ENCODE measurements at places on chromosomes 4 and X.

DNA sequence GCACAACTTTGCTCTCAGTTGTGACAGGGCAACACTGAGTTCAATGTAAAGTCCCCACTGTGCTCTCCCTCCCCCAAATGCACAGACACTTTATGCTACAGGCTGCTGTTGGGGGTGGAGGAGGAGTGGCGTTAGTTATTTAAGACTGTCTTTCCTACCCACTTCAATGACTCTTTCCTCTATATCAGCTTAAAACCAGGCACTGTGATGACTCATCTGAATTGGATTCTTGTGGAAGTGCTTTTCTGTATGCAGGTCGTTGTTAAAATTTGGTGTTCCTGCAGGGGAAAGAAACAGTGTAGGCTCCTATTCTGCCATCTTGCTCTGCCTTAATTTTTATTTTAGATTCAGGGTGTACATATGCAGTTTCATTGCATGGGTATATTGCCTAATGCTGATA, 1157.2 kb upstream of the ADGRL3 start:
- DNase-seq: no peak

DNA sequence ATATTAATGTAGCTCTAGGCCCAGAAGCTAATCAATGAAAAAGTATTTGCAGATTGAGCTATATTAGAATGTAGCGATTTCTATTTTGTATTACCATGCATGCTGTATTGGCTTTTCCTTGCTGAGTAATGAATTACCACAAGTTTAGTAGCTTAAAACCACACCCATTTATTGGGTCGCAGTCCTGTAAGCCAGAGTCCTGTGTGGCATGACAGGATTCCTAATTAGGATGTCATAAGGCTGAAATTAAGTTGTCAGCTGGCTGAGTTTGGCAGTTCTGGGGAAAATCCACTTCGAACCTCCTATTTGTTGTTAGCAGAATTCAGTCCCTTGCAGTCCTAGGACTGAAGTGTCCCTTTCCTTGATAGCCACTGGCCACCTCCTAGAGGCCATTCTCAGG, 50.3 kb upstream of the HHIP start:
- DNase-seq: no peak

GRCh38 chr4:6955261-6955911, 45.8 kb downstream of the TBC1D14 start:
- no peak for DNase-seq

DNA sequence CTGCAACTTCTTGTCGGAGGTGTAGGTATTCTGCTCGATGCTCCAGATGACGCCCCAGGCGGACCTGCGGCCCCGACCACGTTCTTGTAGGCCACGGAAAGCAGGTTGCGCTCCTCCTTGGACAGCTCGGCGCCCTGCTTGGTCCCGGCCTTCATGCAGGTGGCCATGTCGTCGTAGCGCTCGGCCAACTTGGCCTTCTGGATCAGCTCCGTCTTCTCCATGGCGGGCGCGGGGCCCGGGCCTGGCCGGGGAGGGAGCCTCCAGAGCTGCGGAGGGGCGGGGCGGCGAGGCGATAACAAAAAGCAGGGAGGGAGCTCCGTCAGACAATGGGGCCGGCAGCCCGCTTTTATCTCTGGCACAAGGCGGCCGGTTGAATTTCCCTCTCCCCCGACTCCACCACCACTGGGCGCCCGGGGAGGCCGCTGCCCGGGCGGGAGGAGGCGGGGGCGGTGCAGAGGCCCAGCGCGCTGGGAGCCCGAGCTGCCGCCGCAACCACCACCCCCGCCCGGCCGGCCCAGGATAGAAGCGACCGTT, 28.3 kb upstream of the DRP2 start:
- DNase-seq: no peak

DNA sequence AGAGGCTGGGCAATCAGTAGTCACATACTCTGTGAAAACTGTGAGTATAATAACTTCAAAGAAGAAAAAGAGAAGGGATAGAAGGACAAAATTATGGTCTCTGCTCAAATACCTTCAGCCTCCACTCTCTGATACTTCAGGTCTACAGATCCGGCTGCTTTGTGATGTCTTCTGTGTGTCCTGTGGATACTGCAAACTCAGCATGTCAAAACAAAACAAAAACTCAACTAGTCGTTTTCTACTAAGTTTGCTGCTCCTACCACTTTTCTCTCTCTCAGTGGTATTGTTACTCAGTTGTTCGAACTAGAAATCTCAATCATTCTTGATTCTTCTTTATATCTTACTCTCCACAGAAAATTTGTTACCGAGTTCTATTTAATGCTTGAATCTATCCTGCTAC, 202.4 kb upstream of the ANK2 start:
- no peak for DNase-seq

DNA sequence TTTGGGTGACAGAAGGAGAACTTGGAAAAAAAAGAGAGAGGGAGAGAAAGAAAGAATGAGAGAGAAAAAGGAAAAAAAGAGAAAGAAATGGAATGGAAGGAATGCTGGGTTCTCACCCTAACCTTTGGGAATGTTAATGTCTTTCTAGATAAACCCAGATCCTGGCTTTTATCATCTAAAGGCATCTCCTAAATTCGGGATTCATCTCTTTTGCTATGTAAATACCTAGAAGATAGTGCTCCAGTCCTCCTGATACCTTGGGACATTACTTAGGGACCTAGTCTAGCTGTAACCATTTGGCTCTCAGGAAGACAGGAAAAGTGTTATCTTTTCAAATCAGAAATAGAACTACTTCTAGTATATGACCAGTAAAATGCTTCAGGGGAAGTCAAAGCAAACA, 15.8 kb upstream of the SPCS3 start:
- no peak for DNase-seq

DNA sequence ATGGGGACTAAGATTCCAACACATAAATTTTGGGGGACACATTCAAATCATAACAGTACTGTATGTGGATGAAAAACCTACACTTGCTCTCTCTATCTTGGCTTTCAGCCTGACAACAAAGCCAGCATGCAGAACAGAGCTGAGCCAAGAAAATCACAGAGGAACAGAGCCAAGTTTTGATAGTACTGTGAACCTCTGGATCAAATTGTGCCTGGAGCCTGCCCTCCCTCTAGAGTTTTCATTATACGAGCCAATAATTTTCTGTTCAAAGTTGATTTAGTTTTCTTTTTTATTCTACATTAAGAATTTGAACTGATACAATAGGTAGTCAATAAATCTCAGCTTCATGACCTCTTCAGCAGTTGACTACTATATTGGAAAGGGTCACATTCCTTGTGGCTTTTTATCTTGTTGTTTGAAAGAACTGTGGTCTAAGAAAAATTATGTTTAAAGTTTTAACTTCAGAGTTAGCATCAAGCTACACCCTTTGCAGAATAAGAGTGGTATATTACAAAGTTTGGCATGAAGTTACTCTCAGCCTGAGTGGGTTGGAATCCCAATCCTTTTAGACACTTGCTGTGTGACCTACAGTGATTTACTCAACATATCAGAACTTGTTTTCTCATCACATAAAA, 31.1 kb downstream of the GRID2 start:
- no peak for DNase-seq

DNA sequence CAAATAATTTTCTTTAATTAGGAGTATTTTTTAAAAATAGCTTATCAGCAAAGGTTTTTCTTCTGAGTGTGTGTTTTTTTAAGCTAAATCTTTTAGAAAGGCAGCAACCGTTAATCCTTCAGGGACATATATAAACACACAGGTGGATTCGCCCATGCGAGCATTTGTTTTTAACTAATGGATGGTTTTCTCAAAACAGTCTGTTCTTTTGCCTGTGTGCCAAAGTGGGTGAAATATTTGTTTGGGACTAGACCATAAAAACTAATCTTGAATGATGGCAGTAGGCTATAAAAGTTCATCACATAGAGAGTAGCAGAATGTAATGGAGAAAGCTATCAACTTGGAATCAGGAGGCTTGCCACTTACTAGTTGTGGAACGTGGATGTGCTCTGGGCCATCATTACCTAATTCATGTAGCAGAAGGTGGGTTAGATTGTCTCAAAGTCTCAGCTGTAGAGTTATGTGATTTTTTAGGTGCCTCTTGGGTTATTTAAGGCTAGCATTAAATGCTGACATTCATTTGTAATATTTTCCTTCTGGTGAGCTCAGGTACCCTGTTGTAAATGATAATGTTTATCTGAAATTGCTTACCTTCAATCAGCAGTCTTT, 7.4 kb upstream of the TAPT1 start:
- DNase-seq: no peak

DNA sequence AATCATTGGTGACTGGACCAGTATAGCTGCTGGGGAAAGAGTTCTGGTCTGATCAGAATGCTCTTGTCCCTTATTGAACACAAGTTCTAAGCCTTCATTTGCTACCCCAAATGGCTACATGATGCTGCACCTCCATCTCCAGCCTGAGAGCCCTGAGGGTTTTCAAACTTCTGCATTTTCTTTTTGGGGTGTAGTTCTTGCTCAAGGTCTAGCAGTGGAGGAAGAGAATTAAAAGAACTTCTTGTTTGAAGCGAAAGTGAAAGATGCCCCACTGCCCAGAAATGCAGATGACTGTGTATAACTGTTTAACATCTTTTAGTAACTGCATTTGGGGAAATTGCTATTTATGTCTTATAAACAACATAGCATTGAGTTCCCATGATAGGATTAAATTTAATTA, 38.5 kb downstream of the LAMTOR3 start:
- DNase-seq: no peak

DNA sequence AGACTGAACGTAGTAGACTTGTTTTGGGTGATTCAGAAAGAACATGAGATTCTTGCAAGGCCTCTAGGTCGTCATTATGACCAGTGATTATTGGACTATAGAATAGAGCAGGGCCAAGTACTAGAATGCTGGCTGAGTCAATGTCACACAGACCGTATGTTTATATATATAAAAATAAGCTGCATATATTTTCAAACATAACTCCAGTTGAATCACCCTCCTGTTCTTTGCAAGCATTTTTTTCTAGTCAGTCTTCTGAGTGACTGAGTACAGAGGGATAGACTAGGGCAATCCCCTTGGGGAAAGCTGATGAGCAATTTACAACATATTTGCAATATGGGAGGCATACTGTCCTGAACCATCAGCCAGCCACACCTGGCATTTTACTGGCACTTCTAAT, 48.4 kb upstream of the PRPS1 start:
- DNase-seq: no peak

- DNase-seq: peak; percentile 47
These were observed 23.0 kb upstream of the FGF5 start for GRCh38 chr4:80243274-80244018.

DNA sequence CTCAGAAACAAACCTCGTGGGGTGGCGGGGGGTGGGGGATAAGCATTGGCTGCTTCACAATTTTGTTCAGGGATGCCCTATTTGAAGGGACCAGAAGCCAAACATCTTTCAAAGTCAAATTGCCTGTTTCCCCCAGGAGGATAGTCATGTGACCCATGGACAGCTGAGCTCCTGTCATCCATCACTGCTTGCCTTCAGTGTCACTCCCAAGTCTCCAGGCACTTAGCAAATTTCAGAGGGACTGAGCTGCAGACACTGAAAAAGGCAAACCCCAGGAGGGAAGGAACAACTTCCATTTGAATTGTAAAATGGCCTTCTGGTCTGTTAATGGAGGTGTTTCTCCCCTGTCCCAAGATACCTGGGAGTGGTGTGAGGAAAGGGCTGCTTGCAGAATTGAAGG, 73.4 kb downstream of the FRMPD3 start:
- DNase-seq: no peak

GRCh38 chr4:11428231-11428898, at the start of gene HS3ST1:
TSS of gene HS3ST1 (minus strand) at chr4:11428894. CDS start at chr4:11400005, 28,889 bp downstream.
- DNase-seq: peak; percentile 29

DNA sequence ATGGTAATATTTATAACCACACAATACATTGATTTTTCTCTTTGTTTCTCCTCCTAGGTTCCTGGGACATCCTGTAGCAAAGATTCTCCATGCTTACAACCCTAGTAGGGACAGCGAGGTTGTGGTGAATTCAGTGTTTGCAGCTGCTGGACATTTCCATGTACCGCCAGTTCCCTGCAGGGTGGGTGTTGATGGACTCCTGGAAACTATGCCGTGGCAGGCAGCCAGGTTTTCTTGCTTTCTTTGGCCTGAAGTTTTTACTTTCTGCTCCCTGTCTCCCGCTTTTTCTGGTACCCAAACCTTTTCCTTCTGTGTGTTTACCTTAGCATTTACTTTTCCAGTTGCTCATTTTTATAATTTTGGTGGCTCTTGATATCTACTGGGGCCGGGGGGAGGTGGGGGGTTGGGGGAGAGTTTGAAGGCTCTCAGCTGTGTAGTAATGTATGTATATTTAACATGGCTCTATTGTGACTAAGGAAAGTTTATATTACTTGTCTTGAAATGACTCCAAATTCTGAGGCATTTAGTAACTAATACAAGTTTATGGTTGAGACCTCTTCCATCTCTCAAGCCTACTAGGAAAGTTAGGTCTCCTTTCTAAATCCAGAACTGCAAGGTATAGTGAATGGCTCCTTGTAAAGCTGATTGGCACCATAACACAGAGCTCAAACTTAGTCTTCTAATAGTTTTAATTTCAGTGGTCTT, 89.7 kb downstream of the TMEM131L start:
- no peak for DNase-seq

DNA sequence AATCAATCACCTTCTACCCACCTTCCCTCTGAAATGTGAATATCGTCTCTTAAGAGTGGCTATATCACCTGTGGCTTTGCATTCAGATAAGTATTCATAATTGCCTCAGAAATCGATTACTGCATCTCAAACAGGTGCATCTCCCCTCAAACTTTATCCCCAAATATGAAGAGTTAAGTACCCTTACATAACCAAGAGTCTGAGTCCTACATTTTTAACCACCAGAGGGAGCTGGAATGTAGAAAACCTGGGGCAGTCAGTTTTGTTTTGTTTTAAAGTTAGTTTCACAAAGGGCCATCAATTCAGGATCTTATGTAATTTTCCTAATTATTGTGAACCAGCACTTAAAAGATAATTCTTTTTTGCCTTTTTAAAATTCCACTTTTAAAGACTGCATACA, 5.7 kb downstream of the TCEANC start:
- peak; percentile 35 for DNase-seq

DNA sequence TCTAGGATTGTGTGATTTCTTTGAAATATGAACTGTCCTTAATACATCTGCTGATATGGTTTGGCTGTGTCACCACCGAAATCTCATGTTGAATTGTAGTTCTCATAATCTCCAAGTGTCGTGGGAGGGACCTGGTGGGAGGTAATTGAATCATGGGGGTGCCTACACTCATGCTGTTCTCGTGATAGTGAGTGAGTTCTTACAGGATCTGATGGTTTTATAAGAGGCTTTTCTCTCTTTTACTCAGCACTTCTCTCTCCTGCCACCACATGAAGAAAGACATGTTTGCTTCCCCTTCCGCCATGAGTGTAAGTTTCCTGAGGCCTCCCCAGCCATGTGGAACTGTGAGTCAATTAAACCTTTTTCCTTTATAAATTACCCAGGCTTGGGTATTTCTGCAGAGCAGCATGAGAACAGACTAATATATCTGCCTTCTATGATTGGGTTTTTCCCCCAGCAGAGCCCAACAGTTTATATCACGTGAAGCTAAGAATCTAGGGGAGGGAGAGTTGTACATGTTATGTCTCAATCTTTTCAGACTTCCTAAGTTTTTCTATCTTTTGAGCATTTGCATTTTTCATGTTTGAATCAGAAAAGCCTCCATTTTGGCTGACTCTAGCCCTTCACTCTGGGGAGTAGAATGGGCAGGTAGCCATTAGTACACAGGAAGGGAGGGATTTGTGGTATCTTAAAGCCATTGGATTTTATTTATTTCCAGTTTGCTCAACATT, 58.9 kb downstream of the PLAC1 start:
- DNase-seq: no peak

- no peak for DNase-seq
These were observed 32.9 kb downstream of the PPP2R3B start for GRCh38 chrX:353566-354535.

GRCh38 chrX:2698604-2699003, 7.5 kb downstream of the CD99 start:
- no peak for DNase-seq

Measured in NCI-H1092 treated with DMSO at 0.1 percent for 48 hours (cell line).